ENCODE measurements at places on chromosomes 13 and 19.

DNA sequence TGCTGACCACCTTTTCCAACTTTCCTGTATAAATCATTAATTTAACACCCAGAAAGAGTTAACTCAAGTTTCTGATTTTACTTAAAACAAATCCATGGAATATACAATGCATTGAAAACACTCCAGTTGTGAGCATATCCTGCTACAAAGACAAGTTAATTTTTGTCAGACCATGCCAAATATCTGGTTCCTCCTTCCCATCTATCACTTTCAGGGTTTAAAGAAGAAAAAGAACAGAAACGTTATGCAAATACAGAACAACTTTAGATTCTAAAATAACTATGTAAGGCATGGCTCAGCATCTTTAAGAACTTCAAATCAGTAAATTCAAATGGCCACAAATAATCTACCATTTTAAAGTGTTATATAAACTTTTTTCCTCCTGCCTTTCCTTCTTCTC, 14.9 kb downstream of the MRPS31 start:
- no peak for DNase-seq

DNA sequence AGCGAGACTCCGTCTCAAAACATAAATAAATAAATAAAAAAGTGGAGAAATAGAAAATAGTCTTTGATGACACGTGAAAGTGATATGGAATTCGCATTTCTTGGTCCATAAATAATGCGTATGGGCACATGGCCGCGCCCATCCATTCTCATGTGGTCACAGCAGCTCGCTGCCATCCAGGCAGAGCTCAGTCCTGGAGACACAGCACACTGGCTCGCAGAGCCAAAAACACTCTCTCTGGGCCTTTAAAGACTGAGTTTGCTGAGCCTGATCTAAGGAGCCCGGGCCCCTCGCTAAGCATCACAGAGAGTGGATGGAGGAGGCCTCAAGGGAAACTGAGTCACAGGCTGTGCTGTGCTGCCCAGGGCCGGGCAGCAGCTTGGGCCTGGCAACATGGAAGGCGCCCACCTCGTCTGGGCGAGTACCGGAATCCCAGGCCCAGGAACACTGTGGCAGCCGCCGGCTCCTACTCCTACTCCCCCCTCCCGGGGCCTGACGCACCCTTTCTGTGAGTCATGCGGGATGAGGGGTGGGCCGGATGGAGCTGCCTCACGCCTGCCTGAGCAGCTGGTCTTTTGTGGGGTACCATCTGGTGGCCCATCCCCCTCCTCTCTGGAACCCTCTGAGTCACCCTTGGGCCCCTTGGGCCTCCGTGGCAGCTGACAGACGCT, 28.9 kb upstream of the CACTIN start:
- peak; percentile 96 for DNase-seq

- peak; percentile 3 for DNase-seq
Observed at GRCh38 chr13:42893214-42893671, 98.8 kb downstream of the EPSTI1 start.

GRCh38 chr13:43081866-43082265, 58.5 kb downstream of the DNAJC15 start:
- DNase-seq = no peak

DNA sequence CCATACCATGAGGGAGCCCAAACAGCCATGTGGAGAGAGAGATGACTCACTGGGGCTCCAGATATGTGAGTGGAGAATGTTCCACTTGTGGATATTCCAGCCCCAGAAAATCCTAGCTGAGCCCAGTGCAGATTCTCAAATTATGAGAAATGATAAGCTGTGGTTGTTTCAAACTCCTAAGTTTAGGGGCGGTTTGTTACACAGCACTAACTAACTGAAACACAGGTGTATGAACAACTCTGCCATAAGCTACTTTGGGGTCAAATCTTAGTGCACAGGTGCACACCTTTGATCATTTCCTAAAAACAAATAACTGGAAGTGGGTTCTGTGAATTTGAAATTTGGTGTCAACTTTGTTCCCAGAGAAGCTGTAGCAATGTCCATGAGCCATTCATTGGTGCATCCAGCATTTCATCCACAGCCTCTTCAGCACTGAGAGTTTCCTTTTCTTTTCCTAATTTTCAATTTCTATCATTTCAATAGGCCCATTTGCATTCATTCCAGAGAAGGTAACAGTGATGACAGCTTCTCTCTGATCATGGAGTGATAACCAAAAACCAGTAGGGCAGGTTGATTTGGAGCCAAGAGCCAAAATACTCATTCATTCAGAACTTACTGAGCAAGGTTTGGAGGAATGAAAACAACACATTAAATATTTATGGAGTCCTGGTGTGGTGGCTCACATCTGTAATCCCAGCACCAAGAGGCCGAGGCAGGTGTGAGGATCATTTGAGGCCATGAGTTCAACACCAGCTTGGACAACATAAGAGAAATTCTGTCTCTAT, 8.8 kb upstream of the CLPP start:
- DNase-seq = no peak

GRCh38 chr19:13269348-13269747, 119.1 kb downstream of the IER2 start:
- DNase-seq = no peak

DNA sequence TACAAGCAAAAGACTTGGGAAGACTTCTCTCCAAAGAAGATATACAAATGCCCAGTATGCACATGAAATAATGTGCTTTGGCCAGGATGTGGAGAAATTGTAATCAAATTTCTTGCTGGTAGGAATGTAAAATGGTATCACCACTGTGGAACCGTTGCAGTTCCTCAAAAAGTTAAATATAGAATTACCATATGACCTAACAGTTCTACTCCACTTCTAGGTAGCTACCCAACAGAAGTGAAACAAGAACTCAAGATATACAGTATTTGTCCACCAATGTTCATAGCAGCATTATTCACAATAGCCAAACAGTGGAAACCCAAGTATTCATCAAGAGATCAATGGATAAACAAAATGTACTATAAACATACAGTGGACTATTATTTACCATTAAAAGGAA, 95.0 kb upstream of the KLF5 start:
- DNase-seq = no peak

DNA sequence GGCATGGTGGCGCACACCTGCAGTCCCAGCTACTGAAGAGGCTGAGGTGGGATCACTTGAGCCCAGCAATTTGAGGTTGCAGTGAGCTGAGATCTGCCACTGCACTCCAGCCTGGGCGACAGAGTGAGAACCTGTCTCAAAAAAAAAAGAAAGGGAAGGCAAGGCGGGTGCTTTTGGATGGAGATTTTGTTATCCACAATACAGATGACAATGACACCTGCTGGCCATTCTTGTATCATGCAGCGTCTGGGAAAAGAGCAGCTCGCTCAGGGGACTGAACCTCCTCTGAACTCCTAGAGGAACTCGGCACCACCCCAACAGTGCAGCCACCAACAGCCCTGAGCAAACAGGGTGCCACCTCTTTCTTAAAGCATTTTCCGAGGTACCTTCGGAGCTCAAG, 22.8 kb downstream of the HAUS8 start:
- peak; percentile 62 for DNase-seq

DNA sequence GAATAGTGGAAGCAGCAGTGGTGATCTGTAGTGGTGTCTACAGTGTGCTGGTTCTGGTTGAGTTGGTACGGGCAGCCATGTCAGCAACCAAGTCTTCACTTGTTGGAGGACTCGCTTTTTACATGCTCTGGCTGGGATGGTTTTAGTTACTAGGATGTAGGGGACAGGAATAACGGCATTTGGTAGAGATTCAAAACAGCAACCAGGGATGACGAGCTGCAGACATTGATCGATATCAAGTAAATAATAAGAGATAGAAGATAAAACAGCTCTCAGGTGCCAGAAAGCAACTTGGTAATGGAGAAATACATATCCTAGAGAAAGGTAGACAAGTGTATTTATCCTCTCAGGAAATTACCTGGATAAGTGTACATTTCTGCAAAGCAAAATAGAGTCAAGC, 84.3 kb downstream of the PCCA start:
- DNase-seq = no peak

DNA sequence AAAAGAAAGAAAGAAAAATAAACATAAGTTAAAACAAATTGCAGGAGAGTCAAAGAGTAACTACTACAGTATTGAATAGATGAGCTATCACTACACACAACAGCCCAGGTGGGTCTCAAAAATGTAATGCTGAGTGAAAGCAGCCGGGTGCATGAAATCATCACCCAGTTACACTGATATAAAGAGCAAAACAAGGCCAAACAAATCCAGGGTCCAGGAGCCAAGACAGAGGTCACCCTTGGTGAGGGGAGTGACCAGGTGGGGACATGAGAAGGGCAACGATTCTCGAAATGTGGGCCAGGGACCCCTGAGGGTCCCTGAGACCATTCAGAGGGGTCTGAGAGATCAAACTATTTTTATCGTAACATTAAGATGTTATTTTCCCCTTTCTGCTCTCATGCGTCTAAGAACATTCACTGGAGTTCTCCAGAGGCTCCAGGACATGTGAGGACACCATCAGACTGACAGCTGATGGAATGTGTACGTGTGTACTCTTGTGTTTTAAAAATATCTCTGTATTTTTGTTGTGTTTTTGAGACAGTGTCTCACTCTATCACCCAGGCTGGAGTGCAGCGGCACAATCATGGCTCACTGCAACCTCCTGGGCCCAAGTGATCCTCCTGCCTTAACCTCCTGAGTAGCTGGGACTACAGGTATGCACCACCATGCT, 10.6 kb downstream of the COQ8B start:
- DNase-seq = no peak
